ENCODE measurements at places on chromosomes 16 and 17.

GRCh38 chr16:82016964-82017363, 5.7 kb upstream of the SDR42E1 start:
- no peak for DNase-seq

GRCh38 chr17:14337596-14338079, 36.8 kb downstream of the HS3ST3B1 start:
- no peak for DNase-seq

- no peak for DNase-seq
These were observed 21.0 kb downstream of the CBX4 start for GRCh38 chr17:79818026-79818758.

GRCh38 chr17:29603109-29603674, 10.3 kb downstream of the ANKRD13B start:
- DNase-seq, result no peak

DNA sequence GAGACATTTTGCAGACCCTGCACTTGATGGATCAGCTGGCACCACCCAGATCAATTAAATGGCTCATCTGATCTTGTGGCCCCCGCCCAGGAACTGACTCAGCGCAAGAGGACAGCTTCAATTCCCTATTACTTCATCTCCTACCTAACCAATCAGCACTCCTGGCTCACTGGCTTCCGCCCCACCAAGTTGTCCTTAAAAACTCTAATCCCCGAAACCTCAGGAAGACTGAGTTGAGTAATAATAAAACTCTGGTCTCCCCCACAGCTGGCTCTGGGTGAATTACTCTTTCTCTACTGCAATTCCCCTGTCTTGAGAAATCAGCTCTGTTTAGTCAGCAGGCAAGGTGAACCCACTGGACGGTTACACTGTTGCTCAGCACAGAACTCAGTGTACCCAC, 23.6 kb downstream of the SPPL2C start:
- no peak for DNase-seq

DNA sequence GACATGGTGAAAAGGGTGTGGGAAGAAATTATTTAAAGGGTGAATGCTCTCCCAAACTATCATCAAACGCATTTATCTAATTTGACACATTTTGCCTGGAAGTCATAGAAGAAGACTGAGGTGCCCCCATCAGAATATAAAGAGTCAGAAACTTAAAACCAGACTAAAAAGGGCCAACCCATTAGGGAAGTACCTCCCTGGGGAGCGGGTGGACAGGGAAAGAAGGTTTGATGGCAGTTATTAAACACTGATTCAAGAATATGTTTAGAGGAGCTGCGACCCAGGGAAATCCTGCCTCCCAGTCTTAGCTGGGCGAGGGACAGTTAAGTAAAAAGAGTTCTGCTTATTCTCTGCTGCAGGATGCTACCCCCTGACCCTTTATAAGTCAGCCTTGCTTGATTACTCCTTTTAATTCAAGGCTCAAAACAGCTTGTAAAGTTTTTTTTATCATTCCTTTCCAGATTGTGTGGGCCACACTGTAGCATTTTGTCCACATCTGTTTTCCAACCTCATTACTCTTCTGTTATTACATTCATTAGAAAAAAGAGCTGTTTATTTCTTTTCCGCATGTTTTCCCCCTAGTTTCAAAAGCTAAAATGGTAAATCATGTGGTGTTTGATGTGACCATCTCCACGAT, 138.5 kb upstream of the TBX2 start:
- DNase-seq, result no peak

DNA sequence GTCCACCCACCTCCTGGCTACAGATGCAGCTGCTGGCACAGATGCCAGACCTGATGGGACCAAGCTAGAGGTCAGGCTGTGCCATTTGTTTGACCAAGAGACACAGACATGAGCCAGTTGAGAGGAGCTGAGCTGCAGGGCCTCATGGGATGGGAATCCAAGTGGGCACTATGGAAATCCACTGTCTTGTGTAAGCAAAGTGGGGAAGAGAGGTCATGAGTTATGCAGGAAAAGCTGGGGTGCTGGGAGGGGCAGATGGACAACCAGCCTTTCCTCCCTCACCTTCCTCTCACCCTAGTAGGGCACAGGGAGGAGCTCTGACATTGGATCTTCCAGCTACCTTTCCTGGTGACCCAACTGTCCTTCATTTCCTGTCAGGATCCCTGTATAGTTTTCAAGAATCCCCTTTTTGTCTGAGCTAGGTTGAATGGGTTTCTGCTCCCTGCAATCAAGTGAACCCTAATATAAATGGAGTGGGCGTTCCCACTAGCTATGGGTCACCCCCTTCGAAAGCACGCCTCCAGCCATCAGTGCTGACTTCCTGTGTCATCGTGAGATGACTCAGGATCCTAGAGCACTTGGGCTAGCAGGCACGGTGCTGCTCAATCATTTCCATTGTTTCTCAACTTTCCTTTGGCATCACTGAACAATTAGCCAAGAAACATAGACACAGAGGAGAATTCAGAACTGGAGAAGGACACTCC, 13.6 kb downstream of the ATPAF2 start:
- DNase-seq, result peak; percentile 82

DNA sequence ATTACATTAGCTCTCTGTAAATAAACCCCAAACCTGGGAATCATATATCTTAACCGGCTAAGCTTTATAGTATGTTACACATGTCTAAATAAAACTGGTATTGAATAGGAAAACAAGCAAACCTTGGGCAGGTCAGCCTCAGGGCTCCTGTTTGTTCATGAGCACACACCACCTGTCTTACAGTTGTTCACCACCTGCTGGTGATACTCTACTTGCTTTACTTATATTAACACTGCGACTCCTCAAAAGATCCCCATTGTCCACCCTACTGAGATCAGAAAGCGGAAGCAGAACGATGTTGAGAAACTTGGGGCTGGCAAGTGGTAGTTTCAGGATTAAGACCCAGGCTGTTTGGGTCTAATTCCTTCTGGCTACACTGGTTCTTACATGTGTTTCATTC, 16.4 kb downstream of the CDH13 start:
- DNase-seq, result no peak

DNA sequence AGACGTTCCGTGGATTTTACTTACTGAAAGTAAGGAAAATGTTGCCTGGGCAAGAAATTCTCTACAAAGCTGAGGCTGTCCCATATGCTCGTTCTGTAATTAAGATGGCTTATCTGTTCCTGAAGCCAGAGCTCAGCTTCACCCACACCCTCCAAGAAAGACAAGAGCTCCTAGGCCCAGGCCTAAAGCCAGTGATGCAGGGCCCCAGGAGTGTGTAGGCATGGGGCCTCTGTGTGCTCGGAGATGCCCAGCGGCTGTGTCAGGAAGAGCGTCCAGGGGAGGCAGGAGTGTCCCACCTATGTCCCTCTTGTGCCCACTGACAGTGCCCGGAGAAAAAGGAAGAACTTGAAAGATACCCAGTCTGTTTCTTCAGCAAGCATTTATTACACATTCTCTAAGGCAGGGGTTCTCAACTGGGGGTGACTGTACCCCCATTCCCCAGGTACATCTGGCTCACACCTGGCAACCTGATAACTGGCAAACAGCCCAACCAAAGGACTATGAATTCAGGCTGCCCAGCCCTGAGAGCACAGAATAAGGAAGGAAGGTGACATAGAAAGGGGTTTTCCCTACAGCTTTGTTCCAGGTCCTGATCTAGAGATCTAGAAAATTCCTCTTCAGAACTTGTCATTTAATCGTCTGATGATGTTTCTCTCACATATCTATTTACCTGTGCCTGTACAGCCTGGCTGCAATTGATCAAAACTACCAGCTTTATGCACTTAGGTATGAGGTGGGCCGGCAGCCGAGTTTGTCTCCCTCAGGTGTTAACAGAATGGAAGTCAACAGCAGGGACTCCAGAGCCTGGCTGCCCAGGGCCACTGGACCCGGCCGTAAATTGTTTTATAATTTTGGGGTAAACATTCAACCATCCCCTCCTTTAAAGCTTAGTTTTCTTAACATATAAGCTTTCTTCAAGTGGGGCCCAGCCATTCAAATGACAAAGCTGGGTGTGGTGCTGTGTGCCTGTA, 12.0 kb downstream of the SNN start:
- no peak for DNase-seq

GRCh38 chr17:28622186-28622585, 8.2 kb upstream of the RSKR start:
- DNase-seq, result no peak

DNA sequence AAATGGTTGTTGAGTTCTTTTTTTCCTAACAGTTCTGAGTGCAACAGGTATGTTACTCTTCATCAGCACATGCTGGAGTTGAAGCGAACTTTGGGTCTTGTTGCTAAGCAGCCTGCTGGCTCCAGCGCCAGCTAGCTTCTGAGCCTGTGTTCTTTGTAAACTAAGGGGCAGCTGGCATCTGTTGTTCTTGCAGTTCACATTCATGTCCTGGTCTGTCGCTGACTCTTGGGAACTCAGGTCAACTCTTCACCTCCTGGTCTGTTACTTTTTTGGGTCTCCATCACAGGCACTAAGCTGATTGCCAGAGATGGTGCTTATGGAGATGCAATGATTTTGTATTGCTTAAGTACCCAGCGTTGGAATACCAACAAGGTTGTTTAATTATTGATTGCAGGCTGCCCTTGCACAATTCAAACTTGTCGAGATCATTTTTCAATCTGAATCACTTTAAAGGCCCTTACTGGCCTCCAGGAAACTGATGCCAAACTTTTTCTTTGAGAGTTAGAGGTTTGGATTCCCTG, 40.9 kb downstream of the USP10 start:
- DNase-seq, result no peak

- no peak for DNase-seq
These were observed 143.8 kb downstream of the CPPED1 start for GRCh38 chr16:12659871-12660270.

- DNase-seq, result no peak
These were observed 6.7 kb downstream of the GIP start for GRCh38 chr17:48961516-48962233.

DNA sequence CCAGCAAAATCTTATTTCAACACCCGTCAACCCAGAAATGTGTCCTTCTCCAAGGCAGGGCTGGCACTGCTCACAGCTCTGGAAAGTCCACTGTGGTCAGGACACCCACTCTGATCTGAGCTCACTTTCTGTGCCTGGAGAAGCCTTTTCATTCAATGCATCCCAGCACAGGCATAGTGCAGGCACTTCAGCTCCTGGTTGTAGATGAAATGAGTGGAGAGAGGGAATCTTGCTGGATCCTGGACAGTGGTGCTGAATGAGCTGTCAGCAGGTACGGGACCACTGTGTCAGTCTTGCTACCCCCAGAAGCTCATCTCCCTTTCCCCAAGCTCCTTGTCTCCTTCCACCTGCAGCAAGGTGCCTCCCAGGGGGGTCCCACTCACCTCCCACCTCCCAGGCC, 86.1 kb upstream of the SALL1 start:
- DNase-seq, result no peak

- DNase-seq, result no peak
These were observed 81.5 kb upstream of the TRAP1 start for GRCh38 chr16:3798838-3799237.

DNA sequence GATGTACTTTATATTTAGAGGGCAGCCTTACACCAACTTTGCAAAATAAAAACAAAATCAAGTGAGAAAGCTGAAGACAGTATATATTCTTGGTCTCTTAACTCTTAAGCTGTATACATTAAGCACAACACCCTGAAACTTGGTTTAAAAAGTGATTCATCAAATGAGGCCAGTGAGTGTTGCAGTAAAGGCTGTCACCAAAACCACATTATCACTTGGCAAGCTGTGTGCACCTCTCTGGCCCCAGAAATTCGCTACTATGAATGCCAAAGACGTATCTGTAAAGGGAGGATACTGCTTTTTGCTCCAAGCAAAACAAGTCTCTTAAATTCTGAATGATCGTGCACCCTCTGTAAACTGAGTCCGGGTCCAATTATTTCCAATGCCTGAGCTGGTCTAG, 163.9 kb downstream of the ZFHX3 start:
- DNase-seq, result no peak

DNA sequence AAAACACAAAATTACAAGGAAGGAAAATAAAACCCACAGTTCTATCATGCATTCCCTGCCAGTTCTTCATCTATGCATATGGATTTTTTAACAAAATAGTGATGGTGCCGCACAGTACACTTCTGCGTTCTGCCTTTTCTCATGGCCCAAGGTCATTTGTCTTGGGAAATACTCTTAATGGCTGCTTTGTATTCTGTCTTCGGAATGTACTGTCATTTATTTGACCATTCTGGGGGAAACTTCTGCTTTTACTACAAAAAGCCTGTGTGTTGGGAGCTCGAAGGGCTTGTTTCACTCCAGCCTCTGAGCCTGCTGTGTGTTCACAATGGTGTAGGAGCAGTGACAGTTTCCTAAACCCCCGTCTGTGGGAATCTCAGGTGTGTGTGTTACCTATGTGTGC, 82.8 kb upstream of the SEC14L1 start:
- DNase-seq, result no peak

GRCh38 chr16:18832613-18833012, 31.3 kb upstream of the ARL6IP1 start:
- DNase-seq, result no peak

- peak; percentile 87 for DNase-seq
These were observed 29.1 kb downstream of the TMEM100 start for GRCh38 chr17:55693254-55694216.

- DNase-seq, result no peak
These were observed 16.1 kb upstream of the UBTF start for GRCh38 chr17:44235583-44235936.

- no peak for DNase-seq
These were observed 1.4 kb downstream of the GOT2 start for GRCh38 chr16:58732545-58733247.

DNA sequence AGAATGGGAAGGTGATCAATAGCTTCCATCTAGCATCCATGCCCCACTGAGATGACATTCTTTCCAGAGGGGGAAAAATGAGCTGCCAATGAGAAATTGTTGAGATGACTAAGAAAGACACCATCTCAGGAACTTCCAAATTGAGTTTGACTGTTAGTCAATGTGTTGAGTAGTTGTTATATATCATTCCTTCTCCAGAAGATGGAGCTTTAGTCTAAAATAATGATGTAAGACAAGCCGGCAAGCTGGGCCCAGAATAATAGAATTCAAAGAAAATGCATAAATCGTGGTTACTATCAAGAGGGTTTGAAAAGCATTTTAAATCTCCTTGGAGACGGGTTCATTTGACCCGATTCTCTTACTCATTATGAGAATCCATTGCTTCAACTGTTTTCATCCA, 71.0 kb upstream of the ATF7IP2 start:
- peak; percentile 46 for DNase-seq

DNA sequence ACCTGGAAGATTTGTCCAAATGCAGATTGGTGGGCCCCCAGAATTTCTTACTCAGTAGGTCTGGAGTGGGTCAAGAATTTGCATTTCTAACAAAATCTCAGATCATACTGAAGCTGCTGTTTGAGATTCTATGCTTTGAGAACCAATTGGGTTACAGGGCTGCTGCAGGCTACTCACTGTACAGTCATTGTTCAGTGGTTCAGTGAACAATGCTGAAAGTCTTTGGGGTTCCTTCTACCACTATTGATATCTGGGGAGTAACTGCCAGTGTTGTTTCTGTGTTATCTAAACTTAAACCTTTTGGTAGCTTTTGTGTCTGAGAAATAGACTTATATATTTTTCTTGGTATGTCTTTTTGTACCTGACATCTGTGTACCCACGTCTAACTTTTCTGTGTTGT, 187.5 kb downstream of the TANC2 start:
- no peak for DNase-seq

GRCh38 chr17:17742133-17742621, 60.9 kb downstream of the RAI1 start:
- no peak for DNase-seq

- DNase-seq, result no peak
These were observed 30.5 kb downstream of the GINS3 start for GRCh38 chr16:58422809-58423208.

Measured in suppressor macrophage (primary cell).